ENCODE measurements at places on chromosomes 7 and 10. TPM values are rescaled to one million over a fixed set of nuclear protein-coding genes. Genes with fewer than 3 reads are reported as not detected.
A peak's percentile ranks its signal among the peaks of the same experiment; 100 is the strongest.

GRCh38 chr7:159145490-159145855 is 806 bp upstream of the VIPR2 start:
- H3K36me3 ChIP-seq, result no peaks in the 10 kb centered on the region
- H3K27ac ChIP-seq, result no peak overlapping the region
- peaks cover 33% of the 10 kb centered on the region for H3K4me1 ChIP-seq
- no peak for DNase-seq
- H3K4me3 ChIP-seq, result peak overlapping the region; percentile 78

The UBN2 gene
- 7.9 TPM for total RNA-seq

The SLC13A1 gene
- not detected for total RNA-seq

The GPR26 gene
- total RNA-seq, result not detected

The MSS51 gene
- 0.47 TPM for total RNA-seq

DNA sequence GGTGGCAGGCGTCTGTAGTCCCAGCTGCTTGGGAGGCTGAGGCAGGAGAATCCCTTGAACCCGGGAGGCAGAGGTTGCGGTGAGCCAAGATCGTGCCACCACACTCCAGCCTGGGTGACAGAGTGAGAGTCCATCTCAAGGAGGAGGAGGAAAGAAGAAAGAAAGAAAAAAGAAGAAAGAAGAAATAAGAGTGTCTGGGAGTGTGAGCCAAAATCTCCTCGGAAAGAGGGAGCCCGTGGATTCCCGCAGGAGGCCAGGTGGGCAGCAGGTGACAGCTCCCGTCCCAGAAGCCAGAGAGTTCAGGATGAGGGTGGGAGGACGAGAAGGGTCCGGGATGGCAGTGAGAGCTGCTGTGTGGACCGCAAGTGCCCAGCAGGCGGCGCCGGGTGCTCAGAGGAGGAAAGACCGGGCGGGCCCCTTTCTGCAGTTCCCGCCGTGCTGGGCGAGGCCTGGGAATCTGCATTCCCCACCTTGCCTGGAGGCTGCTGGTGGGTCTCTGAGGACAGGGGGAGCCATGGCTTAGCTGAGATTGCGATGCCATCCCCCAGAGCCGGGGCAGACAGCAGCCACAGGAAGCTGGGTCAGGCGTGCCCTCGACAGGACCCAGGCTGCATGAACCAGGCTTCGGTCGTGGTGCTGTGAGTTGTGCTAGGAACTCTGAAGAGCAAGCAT is 17.1 kb upstream of the AMZ1 start:
- DNase-seq, result peak; percentile 69
- H3K27me3 ChIP-seq, result no peaks in the 10 kb centered on the region
- no peak overlapping the region for H3K27ac ChIP-seq
- no peak overlapping the region for H3K4me3 ChIP-seq
- no peaks in the 10 kb centered on the region for H3K4me1 ChIP-seq
- H3K36me3 ChIP-seq, result no peaks in the 10 kb centered on the region

The CLRN3 gene
- not detected for total RNA-seq

GRCh38 chr10:100912013-100912604 is 654 bp upstream of the SLF2 start:
- no peak for DNase-seq
- H3K27me3 ChIP-seq, result no peaks in the 10 kb centered on the region
- peak overlapping the region; percentile 99 for H3K4me3 ChIP-seq
- H3K36me3 ChIP-seq, result peaks cover 7% of the 10 kb centered on the region
- H3K4me1 ChIP-seq, result no peaks in the 10 kb centered on the region
- peak overlapping the region; percentile 99 for H3K27ac ChIP-seq

The GIMAP4 gene
- 23.5 TPM for total RNA-seq

- H3K4me1 ChIP-seq, result no peaks in the 10 kb centered on the region
- no peaks in the 10 kb centered on the region for H3K27me3 ChIP-seq
- H3K27ac ChIP-seq, result no peak overlapping the region
- H3K36me3 ChIP-seq, result no peaks in the 10 kb centered on the region
Observed at GRCh38 chr10:114879093-114879492, 57.5 kb downstream of the FHIP2A start.

- H3K4me1 ChIP-seq, result no peaks in the 10 kb centered on the region
- no peaks in the 10 kb centered on the region for H3K27me3 ChIP-seq
- H3K27ac ChIP-seq, result no peak overlapping the region
- H3K36me3 ChIP-seq, result no peaks in the 10 kb centered on the region
- no peak for DNase-seq
- H3K4me3 ChIP-seq, result no peak overlapping the region
Observed at GRCh38 chr10:97964748-97965147, 65.7 kb downstream of the CRTAC1 start.

DNA sequence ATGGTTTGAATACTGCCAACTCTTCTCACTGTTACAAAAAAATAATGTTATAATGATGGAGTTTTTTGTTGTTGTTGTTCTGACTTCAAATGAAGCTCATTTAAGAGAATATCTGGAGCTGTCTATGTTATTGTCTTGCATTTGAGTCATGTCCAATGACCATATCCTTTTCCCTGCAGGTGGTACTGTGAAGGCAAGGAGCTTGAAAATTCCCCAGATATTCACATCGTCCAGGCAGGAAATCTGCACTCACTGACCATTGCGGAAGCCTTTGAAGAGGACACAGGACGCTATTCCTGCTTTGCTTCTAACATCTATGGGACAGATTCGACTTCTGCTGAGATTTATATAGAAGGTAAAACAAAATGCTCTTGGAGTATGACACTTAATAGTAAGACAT is 33.5 kb downstream of the MYPN start:
- peaks cover 27% of the 10 kb centered on the region for H3K36me3 ChIP-seq
- no peak for DNase-seq
- no peaks in the 10 kb centered on the region for H3K27me3 ChIP-seq

DNA sequence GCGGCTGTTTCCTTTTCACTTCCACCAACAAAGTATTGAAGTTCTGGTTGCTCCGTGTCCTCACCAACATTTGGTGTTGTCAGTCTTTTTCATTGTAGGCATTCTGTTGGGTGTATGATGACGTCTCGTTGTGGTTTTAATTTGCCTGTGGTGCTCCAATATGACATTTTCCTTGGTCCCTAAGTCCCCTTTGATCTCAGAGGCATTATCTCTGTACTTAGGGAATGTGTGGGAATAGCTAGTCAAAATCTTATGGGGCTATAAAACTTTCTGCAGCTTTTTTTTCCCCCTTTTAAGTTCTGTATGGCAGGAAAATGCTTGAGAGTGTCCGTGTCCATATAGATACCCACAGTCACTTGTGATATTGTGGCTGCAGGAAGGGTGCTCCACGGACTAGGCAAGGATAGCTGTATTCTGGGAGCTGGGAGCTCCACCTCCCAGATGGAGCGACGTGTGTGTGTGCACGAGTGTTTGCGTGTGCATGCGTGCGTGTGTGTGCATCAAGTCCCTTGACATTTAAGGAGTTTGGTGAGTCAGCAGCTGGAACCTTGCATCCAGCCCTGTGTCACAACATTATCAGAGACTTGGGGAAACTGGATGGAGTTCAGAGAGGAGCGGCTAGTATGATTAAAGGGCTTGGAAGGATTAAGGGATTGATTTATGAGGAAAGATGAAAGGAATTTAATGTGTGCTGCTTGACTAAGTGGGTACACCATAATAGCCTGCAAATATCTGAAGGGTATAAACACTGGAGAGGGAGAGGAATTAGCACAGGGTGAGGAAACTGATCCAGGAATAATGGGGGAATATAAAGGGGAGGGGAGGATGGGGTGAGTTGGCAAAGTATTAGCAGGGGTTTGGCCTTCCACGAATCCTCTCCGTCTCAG is 66.8 kb downstream of the LRMDA start:
- H3K4me1 ChIP-seq, result no peaks in the 10 kb centered on the region
- no peak overlapping the region for H3K4me3 ChIP-seq
- H3K27me3 ChIP-seq, result no peaks in the 10 kb centered on the region
- no peak for DNase-seq
- no peaks in the 10 kb centered on the region for H3K36me3 ChIP-seq
- no peak overlapping the region for H3K27ac ChIP-seq

- H3K4me1 ChIP-seq, result no peaks in the 10 kb centered on the region
- DNase-seq, result no peak
- no peaks in the 10 kb centered on the region for H3K36me3 ChIP-seq
- H3K27ac ChIP-seq, result no peak overlapping the region
Observed at GRCh38 chr7:41880107-41880506, 177.2 kb upstream of the INHBA start.

The NRCAM gene
- total RNA-seq, result 0.93 TPM

Measured in right atrium auricular region (tissue), 2 donors.